Dermis blood vessel endothelial cell (primary cell): ENCODE measurements at places on chromosomes 11 and 22.
A peak's percentile ranks its signal among the peaks of the same experiment; 100 is the strongest.

- DNase-seq = peak; percentile 65
Observed at GRCh38 chr11:110077831-110078325, 15.3 kb upstream of the ZC3H12C start.

- DNase-seq = no peak
Observed at GRCh38 chr11:81941998-81942397, 791.7 kb downstream of the FAM181B start.

DNA sequence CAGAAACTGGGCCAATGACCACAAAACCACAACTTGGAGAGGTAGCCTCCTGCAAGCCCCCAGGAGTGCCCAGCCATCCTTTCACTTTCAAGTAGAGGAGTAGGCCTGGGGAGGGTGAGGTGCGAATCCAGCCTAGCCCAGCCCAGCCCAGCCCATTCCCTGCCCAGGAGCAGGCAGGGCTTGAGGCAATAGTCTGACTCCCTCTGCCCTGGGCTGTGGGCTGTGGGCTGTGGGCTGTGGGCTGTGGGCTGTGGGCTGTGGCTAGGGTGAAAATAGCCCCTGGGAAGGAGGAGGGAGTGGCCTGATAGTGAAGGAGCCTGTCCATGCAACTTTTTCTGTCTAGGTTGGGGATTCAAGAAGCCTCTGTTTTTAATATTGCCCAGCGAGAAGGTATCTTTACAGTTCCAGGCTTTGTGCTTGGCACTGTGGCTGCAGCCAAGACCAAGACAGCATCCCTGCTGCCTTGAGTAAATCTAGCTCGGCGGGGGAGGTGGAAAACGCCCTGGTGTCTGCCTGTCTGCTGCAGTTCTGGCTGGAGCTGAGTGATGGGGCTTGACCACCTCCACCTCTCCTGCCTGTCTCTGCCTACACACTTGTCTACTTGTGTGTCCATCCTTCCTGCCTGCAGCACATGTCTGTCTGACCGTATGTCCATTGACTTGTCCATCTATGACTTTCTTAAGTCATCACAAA, 40.7 kb downstream of the LMO1 start:
- no peak for DNase-seq

GRCh38 chr11:122107566-122107965, 8.4 kb downstream of the BLID start:
- no peak for DNase-seq

- peak; percentile 17 for DNase-seq
Observed at GRCh38 chr22:45717789-45718188, 46.2 kb downstream of the ATXN10 start.

DNA sequence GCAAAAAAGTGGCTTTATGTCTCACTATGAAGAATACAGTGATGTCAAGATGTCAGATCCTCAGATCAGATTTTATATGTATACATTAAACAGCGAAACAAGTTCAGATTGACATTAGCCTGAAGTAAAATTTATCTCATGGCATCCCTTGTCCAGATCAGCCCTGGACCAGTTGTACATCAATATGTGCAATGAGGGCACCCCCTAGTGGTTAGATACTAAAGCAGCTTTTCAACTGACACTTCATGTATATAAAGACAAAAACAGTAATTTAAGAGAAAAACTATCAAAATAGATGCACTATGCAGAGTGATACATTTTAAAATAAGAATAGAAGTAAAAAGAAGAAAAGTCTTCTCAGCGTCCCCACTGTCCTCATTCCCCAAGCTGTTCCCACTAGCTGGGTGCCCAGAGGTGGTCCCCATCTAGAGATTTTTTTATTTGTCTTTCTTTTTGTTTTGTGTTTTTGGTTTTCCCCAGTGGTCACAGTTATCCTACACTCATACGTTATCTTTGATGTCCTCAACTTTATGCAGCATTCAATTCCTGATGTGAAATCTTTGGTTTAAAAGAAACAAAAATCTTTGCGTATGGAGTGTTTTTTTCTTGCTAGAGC, 2193.4 kb upstream of the RAG2 start:
- DNase-seq = peak; percentile 50

DNA sequence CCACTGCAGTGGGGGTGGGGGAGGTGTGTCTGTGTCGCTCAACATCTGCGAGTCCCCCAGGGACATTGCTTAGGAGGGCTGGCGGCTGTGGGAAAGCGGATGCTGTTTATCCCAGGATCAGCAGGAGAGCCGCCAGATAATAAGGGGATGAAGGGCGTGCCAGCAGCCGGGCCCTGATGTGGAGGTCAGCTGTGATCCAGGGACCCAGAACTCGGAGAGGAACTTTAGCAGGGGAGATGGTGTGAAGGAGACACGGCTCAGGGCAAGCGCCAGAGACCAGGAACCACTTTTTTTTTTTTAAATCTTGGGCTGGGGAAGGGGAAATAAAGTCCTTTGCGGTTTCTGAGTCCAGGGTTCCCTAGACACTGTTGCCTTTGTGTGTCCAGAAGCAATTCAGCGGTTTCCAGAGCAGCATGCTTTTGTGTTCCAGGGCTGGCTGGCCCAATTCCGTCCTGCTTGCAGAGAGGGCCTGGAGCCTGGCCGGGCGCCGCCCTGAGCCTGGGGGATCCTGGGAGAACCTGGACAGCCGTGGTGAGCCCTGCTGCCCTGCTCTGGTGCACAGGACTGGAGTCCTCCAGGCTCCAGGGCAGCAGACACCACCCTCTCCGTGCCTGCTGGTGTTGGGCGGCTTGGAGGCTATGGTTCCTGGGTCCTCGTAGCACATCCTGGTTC, at the start of gene GRAMD4:
Gene GRAMD4, plus strand, starts transcription at position 557 of the 672 bp plus-strand sequence. CDS start 6,414 bp downstream, outside the sequence.
- no peak for DNase-seq

- no peak for DNase-seq
Observed at GRCh38 chr22:25493794-25494193, 70.7 kb upstream of the GRK3 start.

- DNase-seq = no peak
Observed at GRCh38 chr11:127424661-127425060, 424.1 kb upstream of the KIRREL3 start.

GRCh38 chr11:95256321-95256779, 25.3 kb upstream of the SESN3 start:
- DNase-seq = no peak

- no peak for DNase-seq
Observed at GRCh38 chr11:125124618-125124992, 13.2 kb upstream of the TMEM218 start.
